ENCODE measurements at places on chromosomes 16 and 17. TPM values are rescaled to one million over a fixed set of nuclear protein-coding genes. Genes with fewer than 3 reads are reported as not detected.

The SOST gene
- polyA plus RNA-seq: 0.04 TPM

The DCAF7 gene
- polyA plus RNA-seq: 21.7 TPM

The NLGN2 gene
- polyA plus RNA-seq: 5.0 TPM

The KRTAP2-1 gene
- not detected for polyA plus RNA-seq

The HOXB7 gene
- 1.2 TPM for polyA plus RNA-seq

The MT1B gene
- not detected for polyA plus RNA-seq

The TEX14 gene
- 1.5 TPM for polyA plus RNA-seq

The GRIN2A gene
- polyA plus RNA-seq: 0.02 TPM

The IRX3 gene
- 51.1 TPM for polyA plus RNA-seq

The EPX gene
- polyA plus RNA-seq: 0.96 TPM

The IRF8 gene
- 37.9 TPM for polyA plus RNA-seq

The RHBDL3 gene
- 0.14 TPM for polyA plus RNA-seq
